ENCODE measurements at places on chromosomes 4 and X. TPM values are rescaled to one million over a fixed set of nuclear protein-coding genes. Genes with fewer than 3 reads are reported as not detected.

DNA sequence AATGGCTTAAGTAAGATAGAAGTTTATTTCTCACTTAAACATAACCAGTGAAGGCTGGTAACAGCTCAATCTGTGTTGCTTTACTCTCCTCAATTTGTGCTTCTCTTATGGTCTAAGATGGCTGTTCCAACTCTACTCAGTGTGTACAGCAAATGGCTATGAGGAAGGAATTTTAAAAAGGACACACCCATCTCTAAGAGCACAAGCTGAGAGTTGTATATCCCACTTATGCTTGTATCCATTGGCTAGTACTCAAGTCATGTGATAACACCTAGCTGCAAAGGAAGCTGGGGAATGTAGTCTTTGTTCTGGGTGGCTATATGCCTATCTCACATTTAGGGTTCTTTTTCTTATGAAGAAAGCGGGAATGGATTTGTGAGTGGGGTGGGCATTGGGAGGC lies 63.3 kb downstream of the GPAT3 start:
- peak; percentile 31 for DNase-seq

GRCh38 chrX:133969191-133969590 lies 16.2 kb downstream of the GPC3 start:
- DNase-seq: no peak

- DNase-seq: peak; percentile 50
These were observed 550.0 kb upstream of the DIPK2B start for GRCh38 chrX:45750639-45751038.

The CAPN6 gene
- total RNA-seq: not detected

GRCh38 chr4:185119927-185120630 lies 23.0 kb upstream of the SLC25A4 start:
- no peak for DNase-seq

The HELT gene
- not detected for total RNA-seq

DNA sequence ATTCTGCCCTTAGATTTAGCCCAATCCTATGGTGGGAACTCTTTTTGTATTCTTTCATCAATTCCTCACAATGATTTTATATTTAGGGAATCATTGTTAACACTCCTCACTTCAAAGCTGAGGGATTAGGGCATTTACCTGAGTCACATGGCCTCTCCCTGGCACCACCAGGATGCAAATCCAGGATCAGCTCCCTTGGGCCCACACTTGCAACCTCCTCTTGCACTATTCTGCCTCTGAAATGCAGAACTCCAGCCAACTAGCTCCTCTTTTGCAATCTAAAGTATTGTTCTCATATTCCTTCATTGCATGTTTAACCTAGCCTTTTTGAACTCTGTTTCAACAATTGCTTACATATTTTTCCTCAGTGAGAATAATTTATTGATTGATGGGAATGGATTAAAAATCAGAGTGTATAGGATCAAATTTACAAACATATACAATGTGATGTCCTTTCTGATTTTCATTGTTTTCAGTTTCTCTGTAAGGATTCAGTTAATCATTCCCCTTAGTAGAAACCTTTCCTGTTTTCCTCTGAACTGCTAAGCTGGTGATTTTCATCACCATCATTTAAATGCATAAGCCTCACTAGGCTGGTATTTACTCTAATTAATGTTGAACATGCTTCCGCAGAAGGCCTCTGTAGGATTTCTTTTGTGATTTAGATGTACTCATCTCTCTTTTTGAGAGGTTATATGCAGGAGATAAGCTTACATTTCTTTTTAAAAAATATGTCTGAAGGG lies 3.3 kb upstream of the RELL1 start:
- no peak for DNase-seq

The PITX2 gene
- 7.8 TPM for total RNA-seq

GRCh38 chrX:19539665-19540064 lies 24.4 kb upstream of the MAP3K15 start:
- DNase-seq: no peak

DNA sequence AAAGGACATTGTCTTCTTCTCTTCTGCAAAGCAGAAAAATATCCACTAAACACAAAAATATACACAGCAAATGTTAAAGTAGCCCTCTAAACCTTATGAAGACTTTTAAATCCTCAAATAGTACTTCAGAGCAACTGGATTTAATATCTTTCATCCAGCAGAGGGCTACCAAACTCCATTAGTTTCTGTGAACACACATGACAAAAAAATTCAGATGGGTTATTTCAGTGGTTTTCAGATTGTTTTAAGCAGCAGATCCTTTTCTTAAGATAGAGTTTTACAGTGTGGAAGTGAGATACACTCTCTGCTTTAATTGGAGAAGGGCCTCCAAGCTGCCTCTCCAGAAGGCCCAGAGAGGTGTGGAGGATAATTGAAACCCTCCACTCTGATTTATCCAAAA lies 56.7 kb downstream of the ANK2 start:
- peak; percentile 30 for DNase-seq

The PCDH19 gene
- 0.81 TPM for total RNA-seq

- DNase-seq: no peak
These were observed 13.5 kb upstream of the STARD8 start for GRCh38 chrX:68633981-68634380.

DNA sequence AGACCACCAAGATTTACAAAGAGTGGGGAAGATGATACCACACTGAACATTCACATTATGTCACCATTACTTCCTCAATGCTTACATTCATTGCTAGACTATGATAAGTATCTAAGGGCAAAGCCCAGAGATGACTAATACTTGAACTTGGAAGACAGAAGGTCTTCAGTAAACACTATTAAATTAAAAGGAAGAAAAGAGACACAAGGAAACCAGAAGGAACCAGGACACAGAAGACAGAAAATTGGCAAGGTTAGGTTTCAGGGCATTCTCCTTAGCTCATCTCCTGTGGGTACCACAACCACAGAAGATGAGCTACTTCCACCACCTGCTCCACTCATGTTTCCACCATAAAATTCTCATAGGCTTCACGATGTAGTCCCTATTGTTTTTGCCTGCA lies 64.9 kb downstream of the NLGN4X start:
- no peak for DNase-seq

DNA sequence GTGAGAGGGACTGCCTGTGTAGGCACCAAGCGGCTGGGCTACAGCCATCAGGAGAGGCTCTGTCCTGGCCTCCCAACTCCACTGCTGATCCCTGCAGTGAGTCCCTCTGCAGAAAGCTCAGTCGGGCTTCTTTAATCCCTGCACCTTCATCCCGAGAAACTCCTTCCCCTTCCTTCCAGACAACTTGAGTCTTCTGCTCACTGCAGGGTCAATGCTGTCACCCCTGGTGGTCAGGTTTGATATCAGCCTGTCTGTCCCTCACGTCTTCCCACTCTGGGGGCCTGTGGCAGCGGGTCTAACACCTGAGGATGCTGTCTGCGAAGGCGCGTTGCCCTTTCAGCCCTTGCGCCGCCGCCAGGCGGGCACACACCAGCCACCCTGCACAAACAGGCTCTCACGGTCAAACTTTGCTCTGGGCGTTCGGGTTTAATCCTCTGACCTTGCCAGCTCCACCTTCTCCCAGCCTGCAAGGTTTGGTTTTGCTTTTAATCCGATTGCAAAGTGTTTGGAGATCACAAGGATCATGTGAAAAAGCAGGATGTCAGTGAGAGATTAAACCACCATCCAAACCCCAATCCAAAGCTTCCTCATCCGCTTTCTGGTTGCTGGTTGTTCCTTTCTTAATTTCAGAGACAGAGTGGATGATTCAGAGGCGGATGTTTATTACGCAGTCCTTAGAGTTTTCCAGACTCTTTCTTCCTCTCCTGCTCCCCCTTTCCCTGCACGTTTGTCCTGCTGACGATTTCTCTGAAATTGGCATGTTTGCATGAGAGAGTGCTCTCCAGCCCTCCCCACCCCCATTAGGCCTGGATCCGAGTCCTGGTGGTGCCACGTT lies 74.8 kb upstream of the SLC34A2 start:
- DNase-seq: no peak

DNA sequence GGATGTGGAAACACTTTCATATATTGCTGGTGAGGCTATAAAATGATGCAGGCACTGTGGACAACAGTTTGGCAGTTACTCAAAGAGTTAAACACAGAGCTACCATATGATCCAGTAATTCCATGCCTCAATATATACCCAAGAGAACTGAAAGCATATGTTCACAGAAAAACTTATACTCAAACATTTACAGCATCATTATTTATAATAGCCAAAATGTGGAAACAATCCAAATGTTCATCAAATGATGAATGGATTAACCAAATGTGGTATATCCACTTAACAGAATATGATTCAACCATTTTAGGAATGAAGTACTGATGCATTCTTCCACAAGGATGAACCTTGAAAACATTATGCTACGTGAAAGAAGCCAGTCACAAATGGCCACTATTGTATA lies 603.8 kb downstream of the IQCM start:
- no peak for DNase-seq

GRCh38 chr4:3044870-3045819 lies 29.2 kb downstream of the HTT-AS start:
- peak; percentile 65 for DNase-seq
